ENCODE measurements at places on chromosomes 4 and X.

DNA sequence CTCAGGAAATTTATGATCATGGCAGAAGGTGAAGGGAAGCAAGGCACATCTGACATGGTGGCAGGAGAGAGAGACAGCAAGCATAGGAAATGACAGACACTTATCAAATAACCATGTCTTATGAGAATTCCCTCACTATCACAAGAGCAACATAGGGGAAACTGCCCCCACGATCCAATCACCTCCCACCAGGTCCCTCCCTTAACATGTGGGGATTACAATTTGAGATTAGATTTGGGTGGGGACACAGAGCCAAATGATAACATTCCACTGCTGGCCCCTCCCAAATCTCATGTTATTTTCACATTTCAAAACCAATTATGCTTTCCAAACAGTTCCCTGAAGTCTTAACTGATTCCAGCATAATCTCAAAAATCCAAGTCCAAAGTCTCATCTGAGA is 8.2 kb upstream of the TMA16 start:
- DNase-seq = no peak

- no peak for DNase-seq
These were observed 354.9 kb downstream of the CAMK2D start for GRCh38 chr4:113406723-113407016.

- peak; percentile 97 for DNase-seq
These were observed 155.7 kb downstream of the CHIC2 start for GRCh38 chr4:53908661-53909078.

- DNase-seq = no peak
These were observed 81.0 kb upstream of the ARMCX2 start for GRCh38 chrX:101740642-101741041.

- no peak for DNase-seq
These were observed 8.6 kb upstream of the RAB28 start for GRCh38 chr4:13492747-13493146.
